ENCODE measurements at places on chromosomes 12 and 14. TPM values are rescaled to one million over a fixed set of nuclear protein-coding genes. Genes with fewer than 3 reads are reported as not detected.

TMEM132C gene
- not detected for total RNA-seq

CRACR2A gene
- 1.8 TPM for total RNA-seq

MSI1 gene
- 1.3 TPM for total RNA-seq

CGRRF1 gene
- total RNA-seq, result 17.4 TPM

FIGNL2 gene
- 0.38 TPM for total RNA-seq

SSPN gene
- total RNA-seq, result 0.56 TPM

PDZRN4 gene
- total RNA-seq, result not detected

TSPAN8 gene
- total RNA-seq, result not detected

FGF23 gene
- total RNA-seq, result not detected

RNF212B gene
- total RNA-seq, result not detected

SERPINA10 gene
- total RNA-seq, result 0.06 TPM

SART3 gene
- 41.9 TPM for total RNA-seq

AKAP3 gene
- not detected for total RNA-seq

HSPB8 gene
- total RNA-seq, result 15.1 TPM

NAV3 gene
- 15.7 TPM for total RNA-seq

USP15 gene
- 37.6 TPM for total RNA-seq

RPL10L gene
- total RNA-seq, result not detected

KERA gene
- total RNA-seq, result not detected

All from A549 treated with DMSO at 1 μM for 4 hours (cell line).